ENCODE measurements at places on chromosomes 16 and 17. TPM values are rescaled to one million over a fixed set of nuclear protein-coding genes. Genes with fewer than 3 reads are reported as not detected.

The B3GNT9 gene
- 1.3 TPM for total RNA-seq

The NUBP2 gene
- 101 TPM for total RNA-seq

The PIK3R5 gene
- total RNA-seq, result 17.8 TPM

The DHRS7C gene
- not detected for total RNA-seq

The ESRP2 gene
- 0.68 TPM for total RNA-seq

All from activated T-cell treated with anti-CD3 and anti-CD28 coated beads, Interleukin-2, amount 50 U/mL, for 4 hours (primary cell).